ENCODE measurements at places on chromosomes 2 and 18.

DNA sequence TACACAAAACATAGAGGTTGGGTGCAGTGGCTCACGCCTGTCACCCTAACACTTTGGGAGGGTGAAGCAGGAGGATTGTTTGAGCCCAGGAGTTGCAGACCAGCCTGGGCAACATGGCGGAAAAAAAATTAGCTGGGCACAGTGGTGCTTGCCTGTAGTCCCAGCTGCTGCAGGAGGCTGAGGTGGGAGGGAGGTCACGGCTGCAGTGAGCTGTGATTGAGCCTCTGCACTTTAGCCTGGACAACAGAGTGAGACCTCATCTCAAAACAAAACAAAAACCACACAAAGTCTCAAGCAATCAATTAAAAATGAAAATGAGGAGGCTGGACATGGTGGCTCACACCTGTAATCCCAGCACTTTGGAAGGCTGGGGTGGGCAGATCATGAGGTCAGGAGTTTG lies 4.9 kb downstream of the NOP58 start:
- DNase-seq = no peak

GRCh38 chr2:58620093-58620492 lies 379.0 kb upstream of the FANCL start:
- DNase-seq = no peak

DNA sequence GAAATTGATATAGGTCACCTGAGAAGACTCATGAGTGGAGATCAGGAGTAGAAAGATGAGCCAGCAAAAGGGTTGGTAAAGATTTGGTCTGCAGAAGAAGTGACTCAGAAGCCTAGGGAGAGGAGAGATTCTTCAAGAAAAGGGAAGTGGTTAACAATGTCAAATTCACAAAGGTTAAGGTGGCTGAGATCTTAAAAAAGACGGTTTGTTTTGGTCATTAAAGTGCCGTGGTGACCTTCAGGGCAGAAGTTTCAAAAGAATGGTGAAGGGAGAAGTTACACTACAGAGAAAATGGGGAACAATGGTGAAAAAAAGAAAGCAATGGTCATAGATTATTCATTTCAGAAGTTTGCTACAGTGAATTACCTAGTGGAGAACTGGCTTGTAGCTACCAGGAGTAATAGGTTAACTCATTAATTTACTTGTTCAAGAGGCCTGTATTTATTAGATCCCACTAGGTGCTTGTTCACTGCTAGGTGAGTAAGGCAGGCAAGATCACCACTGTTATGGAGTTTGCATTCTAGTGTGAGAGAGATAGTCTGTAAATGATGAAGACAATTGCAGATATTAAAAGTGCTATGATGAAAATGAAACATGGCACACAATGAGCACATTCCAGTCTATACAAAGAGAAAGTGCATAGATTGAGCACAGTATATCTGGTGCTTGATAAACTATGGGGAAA lies 43.0 kb downstream of the FBXO48 start:
- DNase-seq = peak; percentile 98

- DNase-seq = no peak
These were observed 193.7 kb downstream of the INO80D start for GRCh38 chr2:205892251-205892655.

DNA sequence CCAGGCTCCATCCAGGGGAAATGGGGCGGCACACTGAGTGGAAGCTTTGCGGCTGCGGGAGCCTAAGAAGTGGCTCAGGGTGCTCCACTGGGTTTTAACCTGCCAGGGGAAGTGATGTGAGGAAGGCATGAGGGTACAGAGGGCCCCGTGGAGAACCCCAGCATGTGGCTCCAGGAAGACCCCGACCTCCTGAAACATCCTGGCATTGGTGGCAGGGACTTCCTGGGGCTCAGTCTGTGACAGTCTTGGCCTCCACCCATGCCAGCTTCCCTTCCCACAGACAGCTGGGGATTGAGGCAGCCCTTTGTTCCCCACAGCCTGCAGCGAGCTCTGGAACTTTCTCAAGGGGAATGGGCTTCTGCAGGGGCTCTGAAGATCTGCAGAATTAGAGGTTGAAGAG lies 146.6 kb downstream of the TNS1 start:
- no peak for DNase-seq

GRCh38 chr18:64777556-64777955 lies 628.7 kb upstream of the LINC00305 start:
- no peak for DNase-seq

DNA sequence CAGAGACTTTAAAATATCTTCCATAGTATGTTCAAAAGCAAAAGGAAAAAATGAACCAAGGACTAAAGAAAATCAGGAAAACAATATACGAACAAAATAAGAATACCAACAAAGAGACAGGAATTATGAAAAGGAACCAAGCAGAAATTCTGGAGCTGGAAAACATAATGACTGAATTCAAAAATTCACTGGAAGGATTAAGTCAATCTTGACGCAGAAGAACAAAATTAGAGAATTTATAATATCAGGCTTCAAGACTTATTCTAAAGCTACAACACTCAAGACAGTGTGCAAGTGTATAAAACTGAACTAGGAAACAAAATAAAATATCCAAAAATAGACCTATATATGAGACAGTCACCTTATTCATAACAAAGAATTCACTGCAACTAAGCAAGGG lies 56.9 kb upstream of the GYPC start:
- no peak for DNase-seq

GRCh38 chr2:56860991-56861390 lies 677.2 kb downstream of the CCDC85A start:
- no peak for DNase-seq

- no peak for DNase-seq
These were observed 52.3 kb upstream of the ST8SIA5 start for GRCh38 chr18:46809145-46809544.

GRCh38 chr2:213723041-213723560 lies 438.8 kb downstream of the SPAG16 start:
- no peak for DNase-seq

DNA sequence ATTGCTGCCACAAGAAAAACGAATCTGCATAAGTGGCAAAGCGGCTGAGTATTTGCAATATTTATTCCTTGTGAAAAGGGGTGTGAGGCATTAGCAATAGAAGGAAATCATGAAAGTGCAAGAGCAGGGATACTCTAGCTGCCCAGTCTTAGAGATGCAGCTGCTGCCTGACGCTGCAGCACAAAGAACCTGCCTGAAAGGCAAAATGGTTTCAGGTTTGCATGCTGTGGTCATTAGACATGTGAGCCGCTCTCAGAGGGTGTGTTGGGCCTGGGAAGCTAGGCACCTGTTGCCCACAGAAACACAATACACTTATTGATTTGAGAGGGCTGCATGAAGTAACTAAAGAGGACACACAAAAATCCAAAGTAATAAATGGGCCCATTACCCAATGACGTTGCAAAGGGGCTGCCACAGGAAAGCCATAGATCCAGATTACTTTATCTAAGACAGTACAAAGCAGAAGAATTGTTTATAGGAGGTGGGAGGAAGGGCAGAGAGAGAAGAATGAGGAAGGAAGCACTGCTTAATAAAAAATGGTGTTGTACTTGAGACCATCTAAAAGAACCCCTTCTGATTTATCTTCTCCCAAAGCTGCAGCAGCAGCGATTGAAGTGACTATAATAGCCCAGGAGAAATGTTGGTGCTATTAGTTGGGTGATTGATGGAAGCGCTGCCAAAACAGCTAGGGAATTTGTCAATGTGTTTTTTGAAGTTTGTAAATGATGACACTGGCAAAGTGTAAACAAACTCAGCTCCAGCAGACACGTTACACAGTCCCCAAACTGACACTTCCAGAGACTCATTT lies 492.4 kb upstream of the ACVR2A start:
- DNase-seq = no peak

- no peak for DNase-seq
These were observed 63.5 kb upstream of the FN1 start for GRCh38 chr2:215499331-215499730.

GRCh38 chr2:134161170-134161547 lies 92.7 kb upstream of the MGAT5 start:
- DNase-seq = no peak

DNA sequence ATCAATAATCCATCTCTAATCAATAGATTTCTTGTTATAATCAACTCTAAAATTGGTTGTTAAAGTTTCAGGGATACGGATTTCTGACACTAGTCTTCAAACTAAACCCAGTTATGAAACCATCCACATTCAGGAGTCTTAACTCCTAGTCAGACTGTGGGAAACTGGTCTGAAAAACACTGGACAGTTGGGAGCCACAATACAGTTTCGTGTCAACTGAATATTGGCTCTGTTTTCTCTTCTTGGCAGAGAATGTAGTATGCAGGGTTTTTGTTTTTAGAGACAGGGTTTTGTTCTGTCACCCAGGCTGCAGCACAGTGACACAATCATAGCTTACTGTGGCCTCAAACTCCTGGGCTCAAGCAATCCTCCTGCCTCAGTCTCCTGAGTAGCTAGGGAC lies 123.1 kb downstream of the RTTN start:
- DNase-seq = no peak

DNA sequence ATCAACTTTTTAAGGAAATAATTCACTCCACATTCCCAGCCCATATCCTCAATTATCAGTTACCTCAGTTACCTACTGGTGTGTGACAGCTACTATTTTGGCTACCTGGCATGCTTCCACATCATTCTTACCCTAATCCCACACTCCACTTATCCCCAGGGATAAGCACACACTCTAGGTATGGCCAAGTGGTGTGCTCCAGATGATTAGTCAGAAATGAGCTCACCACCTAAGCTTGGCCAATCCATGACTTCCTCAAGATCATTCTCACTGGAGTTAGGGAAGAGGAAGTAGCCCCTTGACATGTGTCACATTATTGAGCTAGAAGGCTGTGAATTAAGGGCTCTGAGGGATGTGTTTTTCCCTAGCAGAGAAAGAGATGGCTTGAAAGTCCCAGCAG lies 20.9 kb upstream of the SMAD4 start:
- DNase-seq = peak; percentile 4

GRCh38 chr2:206218796-206219499 lies 55.5 kb upstream of the ZDBF2 start:
- peak; percentile 15 for DNase-seq

DNA sequence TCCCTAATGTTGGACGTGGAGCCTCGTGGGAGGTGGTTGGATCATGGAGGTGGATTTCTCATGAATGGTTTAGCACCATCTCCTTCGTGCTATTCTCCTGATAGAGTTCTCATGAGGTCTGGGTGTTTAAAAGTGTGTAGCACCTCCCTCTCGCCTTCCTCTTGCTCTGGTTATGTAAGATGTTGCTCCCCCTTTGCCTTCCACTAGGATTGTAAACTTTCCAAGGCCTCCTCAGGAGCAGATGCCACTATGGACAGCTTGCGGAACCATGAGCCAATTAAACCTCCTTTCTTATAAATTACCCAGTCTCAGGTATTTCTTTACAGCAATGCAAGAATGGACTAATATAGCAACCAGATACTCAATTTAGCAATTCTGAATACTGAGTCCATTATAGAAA lies 82.4 kb upstream of the PELI1 start:
- no peak for DNase-seq

All from bone marrow (tissue), 2 donors.